ENCODE measurements at places on chromosomes 5 and 9.
A peak's percentile ranks its signal among the peaks of the same experiment; 100 is the strongest.

DNA sequence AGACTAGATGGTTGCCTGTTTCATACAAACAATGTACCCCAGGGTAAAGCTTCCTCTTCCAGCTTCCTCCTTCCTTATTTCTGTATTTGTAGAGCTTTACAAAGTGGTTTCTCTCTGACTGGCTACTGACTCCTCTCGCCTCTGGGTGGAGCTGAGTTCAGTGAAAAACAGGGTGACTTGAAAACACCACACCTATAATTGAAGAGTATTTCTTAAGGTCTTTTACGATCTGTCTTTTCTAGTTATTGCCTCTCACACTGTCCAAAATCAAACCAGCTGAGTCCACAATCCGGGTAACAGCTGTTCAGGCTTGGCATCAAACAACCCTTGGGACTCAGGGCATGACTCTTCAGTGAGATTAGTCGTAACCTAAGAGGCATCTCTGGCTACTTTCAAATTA, 200.4 kb downstream of the ARRDC3 start:
- no peak for DNase-seq

DNA sequence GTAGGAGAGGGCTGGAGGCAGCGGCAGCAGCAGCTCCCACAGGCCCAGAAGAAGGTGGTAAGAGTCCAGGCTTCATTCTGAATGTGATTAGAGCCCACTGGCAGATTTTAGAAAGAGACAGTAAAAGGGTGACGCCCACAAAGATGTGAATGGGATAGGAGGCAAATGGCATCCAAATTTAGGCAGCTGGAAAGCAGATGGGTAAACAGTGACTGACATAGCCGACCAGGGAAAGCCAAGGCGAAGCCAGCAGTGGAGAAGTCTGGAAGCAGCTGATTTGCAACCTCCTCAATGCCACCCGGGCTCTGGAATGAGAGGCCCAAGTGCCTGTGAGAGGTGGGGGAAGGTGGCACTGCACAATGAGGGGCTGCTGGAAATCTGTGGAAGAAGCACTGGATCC, 103.3 kb downstream of the C5orf15 start:
- DNase-seq, result no peak

- no peak for DNase-seq
Observed at GRCh38 chr9:36725777-36726356, 153.2 kb downstream of the MELK start.

DNA sequence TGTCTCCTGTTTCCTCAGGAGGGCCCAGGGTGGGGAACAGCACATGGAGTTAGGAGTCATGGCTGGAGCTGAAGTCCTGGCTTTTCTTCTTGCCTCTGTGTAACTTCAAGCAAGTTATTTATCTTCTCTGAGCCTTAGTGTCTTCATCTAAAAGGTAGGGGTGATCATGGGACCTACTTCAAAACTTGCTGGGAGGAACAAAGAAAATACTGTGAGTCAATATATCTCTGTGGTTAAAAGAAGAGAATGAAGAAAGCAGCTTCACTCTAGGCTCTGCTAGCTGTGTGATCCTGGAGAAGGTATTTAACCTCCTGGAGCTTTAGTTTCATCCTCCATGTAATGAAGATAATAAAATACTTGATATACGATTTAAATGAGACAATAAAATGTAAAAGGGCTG, 26.5 kb downstream of the AFAP1L1 start:
- DNase-seq, result no peak

DNA sequence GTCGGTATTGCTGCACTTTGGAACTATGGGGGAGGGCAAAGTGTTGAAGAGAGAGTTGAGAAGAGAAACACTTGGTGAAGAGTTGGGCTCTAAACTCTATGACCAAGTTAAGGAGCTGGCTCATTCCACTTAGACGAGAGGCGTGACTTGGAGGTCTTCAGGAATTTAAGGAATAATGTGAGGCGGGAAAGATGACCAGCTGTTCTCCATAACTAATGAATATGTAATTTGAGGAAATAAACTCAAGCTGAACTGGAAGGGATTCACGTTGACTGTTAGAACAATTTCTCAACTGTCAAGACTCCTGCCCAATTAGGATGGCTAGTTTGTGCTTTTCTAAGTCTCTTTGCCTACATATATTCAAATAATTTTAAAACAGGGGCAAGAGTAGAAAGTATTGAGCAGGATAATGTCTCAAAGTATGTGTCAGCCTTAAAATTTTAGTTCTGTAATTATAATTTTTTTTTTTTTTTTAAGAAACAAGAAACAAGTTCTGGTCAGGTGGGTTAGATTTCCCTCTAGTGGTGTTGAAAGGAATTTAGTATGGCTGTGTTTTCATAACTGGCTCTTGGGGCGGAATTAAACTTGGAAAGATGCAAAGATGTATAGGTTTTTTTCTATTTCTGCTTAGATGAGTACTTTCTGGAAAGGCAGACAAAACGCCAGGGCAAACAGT, 33.4 kb downstream of the TMEM252 start:
- no peak for DNase-seq

DNA sequence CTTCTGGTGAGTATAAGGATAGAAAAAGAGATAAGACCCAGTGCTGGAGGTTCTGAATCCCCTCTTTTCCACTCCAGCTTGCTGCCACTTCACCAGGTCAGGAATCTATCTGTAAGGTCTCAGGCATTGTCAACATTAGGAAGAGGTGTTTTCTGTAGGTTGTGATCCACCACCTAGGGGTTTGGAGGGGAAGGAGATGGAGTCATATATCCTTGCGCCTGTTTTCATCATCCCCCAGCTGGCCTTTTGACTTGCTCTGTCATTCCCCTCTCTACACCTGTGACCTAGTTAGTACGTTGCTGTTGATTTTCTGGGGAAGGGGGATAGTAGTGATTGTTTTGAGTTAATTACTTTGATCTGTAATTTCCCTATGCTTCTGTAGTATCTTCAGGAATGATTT, 20.5 kb downstream of the SPINK5 start:
- no peak for DNase-seq

GRCh38 chr5:7494481-7495130, 98.7 kb downstream of the ADCY2 start:
- no peak for DNase-seq

- DNase-seq, result no peak
Observed at GRCh38 chr5:39599721-39600431, 175.1 kb upstream of the DAB2 start.

DNA sequence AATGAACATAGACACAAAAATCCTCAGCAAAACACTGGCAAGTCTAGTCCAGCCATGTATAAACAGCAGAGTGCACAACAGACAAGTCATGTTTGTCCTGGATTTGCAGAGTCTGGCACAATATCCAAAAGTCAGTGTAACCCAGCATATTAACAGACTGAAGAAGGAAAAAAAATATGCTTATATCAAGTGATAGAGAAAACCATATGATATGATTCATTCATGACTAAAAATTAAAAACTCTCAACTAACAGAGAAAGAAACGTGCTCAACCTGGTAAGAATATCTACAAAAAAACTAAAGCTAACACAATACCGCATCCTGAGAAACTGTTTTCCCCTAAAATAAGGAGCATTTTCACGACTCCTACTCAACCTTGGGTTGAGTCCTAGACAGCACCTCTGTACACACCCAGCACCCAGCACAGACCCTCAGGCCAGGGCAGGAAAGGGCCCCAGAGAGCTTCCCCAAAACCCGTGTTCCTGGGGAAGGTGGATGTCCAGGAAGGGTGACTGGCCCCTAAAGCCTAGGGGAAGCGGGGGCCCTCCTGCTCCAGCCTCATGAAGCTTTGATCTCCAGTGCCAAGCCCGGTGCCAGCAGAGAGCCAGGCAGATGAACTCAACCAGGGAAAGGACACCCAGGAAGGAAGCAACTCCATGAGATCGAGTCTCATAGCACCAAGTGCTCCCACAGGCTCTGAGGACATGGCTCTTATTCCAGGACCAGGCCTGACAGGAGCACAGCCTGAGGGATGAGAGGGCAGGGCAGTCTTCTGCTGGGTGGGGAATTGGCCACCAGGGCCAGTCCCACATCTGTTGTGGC, 38.9 kb downstream of the ADAMTS2 start:
- DNase-seq, result no peak

- no peak for DNase-seq
Observed at GRCh38 chr9:96852676-96853075, 1.6 kb downstream of the ZNF782 start.

DNA sequence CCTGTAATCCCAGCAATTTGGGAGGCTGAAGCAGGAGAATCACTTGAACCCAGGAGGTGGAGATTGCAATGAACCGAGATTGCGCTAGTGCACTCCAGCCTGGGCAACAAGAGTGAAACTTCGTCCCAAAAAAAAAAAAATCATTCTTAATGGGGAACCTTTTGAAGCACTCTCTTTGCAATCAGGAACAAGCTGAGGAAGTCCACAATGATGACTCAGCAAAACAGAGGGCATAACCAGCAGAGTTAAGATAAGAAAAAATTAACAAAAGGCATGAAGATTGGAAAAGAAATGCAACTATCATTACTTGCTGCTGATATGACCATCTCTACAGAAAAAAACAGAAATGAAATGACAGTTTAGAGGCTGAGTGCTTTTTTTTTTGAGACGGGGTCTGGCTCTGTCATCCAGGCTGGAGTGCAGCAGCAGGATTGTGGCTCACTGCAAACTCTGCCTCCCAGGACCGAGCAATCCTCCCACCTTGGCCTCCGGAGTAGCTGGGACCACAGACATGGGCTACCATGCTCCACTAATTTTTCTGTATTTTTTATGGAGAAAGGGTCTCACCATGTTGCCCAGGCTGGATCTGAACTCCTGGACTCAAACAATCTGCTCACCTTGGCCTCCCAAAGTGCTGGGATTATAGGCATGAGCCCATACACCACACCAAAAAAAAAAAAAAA, 88.0 kb downstream of the FNBP1 start:
- DNase-seq, result no peak

- DNase-seq, result peak; percentile 7
Observed at GRCh38 chr5:147188200-147189108, 46.4 kb upstream of the STK32A start.

DNA sequence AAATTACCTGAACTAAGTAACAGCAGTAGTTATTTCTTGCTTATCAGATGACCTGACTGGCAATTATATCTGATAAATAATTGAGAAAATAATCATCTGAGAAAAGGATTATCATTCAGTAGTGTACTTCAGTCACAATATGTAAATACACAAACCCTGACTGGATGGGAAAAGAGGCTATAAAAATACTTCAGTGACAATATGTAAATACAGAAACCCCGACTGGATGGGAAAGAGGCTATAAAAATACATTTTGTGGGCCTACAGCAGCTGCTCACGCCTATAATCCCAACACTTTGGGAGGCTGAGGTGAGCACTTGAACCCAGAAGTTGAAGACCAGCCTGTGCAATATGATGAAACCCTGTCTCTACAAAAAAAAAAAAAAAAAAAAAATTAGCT, 11.1 kb downstream of the UBAP2 start:
- DNase-seq, result no peak

GRCh38 chr5:23071682-23072081, 218.5 kb upstream of the CDH12 start:
- no peak for DNase-seq

- no peak for DNase-seq
Observed at GRCh38 chr5:22947921-22948320, 94.8 kb upstream of the CDH12 start.

DNA sequence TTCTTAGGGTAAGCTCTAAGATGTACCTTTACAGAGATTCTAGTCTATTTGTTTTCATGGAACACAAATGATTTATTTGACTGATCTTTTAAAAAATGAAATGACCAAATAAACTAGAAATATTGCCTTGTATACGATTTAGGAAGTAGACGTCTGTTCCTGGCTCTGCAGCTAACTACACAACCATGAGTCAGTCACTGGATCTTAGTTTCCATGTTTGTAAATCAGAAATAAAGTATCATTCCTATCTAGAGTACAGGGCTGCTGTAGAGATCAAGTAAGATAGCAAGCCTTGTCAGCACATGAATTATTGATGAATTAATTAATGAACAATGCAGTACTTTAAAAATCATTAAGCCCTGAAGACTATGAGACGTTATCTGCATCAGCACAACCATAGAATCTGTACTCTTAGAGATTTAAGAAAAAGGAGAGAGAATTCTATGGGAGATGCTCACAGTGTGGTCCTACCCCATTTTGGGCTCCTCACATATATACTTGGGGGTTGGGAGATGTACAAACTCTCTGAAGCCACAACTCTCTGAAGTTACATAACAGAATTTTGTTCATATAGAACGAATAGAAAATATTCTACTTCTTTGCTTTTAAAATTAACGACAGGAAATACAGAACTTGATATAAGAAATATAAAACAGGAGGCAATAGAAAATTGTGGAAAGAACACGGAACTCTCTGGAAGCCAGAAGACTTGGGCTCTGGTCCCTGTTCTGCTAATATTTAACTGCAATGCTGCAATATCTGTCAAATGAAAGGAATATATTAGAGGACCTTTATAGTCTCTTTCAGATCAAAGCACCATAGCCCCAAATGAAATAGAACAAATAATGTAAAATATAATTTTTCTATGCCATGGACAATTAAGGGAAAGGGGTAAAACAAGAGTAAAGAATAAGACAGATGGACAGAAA, 48.4 kb upstream of the HNRNPA0 start:
- no peak for DNase-seq

GRCh38 chr5:130282049-130282448, 377.8 kb downstream of the CHSY3 start:
- no peak for DNase-seq

DNA sequence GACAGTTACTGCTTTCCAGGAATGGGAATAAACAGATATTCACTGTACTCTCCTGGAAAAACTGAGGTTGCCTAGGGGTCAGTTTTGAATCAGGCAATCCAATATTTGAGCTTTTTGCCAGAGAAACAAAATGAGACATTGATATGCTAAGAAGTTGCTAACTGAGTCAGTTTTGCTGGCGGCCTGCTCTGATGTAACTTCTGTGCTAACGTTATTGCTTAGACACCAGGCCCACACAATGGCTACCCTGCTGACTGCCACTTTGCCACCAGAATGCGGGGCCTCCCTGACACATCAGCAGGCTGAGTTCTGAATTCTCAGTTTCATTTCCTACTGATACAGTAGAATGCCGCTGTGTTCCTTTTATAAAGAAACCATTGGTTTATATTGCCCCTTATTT, 18.2 kb upstream of the ZNF618 start:
- no peak for DNase-seq

- no peak for DNase-seq
Observed at GRCh38 chr9:33414268-33414667, 11.9 kb upstream of the AQP7 start.

DNA sequence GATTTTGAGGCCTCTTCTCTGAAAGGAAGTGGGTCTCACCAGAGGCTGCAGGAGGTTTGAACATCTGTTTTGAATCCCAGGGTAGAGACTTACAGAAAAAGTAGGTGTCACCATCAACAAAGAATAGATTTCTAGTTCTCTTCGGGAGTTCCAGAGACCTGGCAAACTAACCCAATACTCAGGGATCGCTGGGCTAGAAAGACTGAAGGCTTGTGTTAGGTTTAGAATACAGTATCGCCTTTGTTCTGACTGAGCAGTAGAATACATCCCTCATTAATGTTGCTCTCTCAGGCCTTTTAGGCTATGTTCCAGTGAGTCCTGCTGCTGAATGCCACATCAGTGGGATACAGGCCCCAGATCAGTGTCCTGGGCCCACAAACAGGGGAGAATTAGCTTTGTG, 27.2 kb downstream of the RUSC2 start:
- DNase-seq, result no peak
